ENCODE measurements at places on chromosomes 4 and X. TPM values are rescaled to one million over a fixed set of nuclear protein-coding genes. Genes with fewer than 3 reads are reported as not detected.

GRCh38 chr4:147801820-147802219, 69.9 kb downstream of the ARHGAP10 start:
- no peak for DNase-seq

DKK2 gene
- not detected for total RNA-seq

PAGE2B gene
- total RNA-seq = not detected

ZBTB49 gene
- total RNA-seq = 2.5 TPM

C4orf33 gene
- total RNA-seq = 3.6 TPM

GPC4 gene
- total RNA-seq = 28.1 TPM

LUZP4 gene
- not detected for total RNA-seq

Data from G401 (cell line).